ENCODE measurements at places on chromosomes 12 and 14.

DNA sequence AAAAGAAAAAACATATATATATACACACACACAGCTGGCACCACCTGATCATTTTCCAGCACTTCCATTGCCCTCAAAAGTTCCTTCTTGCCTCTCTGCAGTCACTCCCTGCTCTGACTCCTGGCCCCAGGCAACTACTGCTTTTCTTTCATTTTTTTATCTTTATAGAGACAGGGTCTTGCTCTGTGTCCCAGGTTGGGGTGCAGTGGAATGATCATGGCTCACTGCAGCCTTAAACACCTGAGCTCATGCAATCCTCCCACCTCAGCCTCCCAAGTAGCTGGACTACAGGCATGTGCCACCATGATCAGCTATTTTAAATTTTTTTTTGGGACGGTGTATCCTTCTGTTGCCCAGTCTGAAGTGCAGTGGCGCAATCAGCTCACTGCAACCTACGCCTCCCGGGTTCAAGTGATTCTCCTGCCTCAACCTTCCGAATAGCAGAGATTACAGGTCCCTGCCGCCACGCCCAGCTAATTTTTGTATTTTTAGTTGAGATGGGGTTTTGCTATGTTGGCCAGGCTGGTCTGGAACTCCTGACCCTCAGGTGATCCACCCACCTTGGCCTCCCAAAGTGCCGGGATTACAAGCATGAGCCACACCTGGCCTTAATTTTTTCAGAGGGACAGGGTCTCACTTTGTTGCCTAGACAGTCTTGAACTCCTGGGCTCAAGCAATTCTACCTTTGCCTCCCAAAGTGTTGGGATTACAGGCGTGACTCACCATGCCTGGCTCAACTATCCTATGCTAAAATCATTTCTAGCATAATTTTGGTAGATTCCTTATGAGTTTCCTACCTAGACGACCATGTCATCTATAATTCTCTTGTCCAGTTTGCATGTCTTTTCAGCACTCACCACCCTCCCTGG, 7.8 kb downstream of the HSP90AA1 start:
- DNase-seq, result no peak

GRCh38 chr12:110732572-110732971, 10.1 kb downstream of the PPP1CC start:
- DNase-seq, result no peak

DNA sequence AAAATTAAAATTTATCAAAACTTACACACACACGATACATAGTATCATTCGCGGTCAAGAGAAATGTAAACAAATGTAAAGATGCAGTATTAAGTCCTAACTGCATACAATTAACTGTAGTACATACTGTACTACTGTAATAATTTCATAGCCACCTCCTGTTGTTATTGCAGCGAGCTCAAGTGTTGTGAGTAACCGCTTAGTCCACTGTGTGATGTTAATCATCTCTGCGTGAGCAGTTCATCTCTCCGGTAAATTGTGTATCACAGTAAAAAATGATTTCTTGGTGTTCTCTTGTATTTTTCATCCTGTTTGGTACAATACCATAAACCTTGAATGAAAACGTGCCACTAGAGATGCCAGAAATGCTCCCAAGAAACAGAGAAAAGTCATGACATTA, 6.5 kb downstream of the EPS8 start:
- no peak for DNase-seq

DNA sequence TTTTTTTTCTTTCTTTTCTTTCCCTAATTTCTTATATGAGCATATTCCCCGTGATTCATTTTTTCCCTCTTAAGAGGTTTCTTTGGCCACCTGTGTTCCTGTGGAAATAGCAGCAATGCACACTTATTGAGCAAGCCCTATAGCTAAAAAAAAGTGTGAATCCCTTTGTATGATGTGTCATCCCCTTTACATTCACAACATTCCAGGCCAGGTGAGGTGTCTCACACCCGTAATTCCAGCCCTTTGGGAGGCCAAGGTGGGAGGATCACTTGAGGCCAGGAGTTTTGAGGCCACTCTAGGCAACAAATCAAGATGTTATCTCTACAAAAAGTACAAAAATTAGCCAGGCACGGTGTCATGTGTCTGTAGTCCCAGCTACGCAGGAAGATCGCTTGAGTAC, 700.4 kb upstream of the TBX3 start:
- no peak for DNase-seq

GRCh38 chr14:51189600-51190376, 50.3 kb upstream of the TMX1 start:
- no peak for DNase-seq

DNA sequence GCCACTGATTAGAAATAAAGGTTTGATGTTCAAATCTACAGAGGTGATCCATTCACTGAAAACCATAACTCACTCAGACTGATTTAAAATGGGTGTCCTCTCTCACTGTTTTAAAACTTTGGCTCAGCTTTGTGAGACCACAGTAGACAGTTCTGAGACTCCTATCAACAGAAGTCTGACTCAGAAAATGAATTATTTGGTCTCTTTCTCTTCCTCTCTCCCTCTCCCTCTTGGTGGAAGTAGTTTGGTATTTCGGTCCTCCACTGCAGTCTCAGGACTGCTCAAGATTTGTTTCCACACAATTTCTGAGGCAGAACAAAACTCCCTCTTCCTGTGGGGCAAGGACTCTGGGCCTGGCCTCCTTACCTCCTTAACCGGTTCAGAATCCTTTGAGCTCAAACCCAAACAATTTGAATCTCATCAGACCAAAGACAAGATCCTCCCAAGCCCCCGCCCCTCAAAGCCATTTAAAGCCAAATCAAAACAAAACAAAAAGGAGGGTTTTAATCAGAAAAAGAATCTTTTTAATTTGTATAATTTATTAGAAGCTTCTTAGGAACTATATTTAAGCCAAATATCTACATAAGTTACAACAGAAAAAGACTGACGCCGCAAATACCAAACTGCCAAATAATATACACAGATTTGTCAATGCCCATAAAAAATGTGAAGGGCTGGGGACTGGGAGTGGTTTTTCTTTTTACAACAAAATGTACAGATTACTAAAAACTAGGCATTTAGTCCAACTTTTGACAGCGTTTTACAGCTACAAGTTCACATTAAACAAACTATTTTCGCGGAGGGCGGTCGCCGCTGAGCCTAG, 3.9 kb downstream of the NKX2-1 start:
- no peak for DNase-seq

DNA sequence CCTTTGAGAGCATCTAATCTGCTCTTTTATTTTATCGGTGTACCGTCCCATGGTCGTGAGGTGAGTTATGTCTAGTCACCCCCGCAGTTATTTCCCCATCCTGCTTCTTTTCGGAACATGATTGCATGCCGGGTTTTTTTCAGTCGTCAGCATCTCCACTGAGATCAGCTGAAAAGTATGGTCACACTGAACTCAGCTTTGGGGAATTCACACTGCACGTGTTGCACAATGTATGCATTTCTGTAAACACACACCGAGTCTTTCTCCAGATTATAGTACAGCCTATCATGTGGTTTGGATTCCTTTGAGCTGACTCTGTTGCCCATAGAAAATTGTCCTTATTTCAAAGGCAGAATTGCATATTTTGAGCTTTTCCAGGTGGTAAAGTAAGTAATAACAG, 24.6 kb downstream of the PLXNC1 start:
- no peak for DNase-seq

DNA sequence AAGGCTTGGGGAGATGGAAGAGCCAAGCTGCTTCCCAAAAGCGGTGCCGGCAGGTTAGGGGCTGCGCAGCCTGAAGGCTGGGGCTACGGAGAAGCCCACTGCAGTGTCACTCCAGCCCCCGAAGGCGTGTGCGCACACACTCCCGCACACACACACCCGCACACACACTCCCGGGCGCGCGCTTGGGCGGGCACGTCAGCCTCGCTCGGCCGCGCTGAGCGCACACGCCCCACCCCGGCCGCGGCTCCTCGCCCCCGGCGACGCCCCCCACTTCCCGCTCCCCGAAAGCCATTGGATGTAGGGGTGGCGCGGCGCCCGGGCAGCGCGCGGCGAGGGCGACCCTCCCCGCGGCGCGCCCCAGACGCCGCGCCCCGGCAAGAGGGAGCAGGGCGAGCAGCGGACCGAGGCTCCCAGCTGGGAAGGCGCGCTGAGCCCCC, at the start of gene KCNK10:
TSS of gene KCNK10 (minus strand) at position 184 of the 437 bp plus-strand sequence. CDS start 471 bp downstream, outside the sequence.
- DNase-seq, result no peak
